Activated CD8-positive, alpha-beta memory T cell treated with anti-CD3 and anti-CD28 coated beads, Interleukin-2, amount 10 ng/mL, durations not matched to agents 7 days and 5 days (primary cell): ENCODE measurements at places on chromosomes 7 and 10. TPM values are rescaled to one million over a fixed set of nuclear protein-coding genes. Genes with fewer than 3 reads are reported as not detected.
A peak's percentile ranks its signal among the peaks of the same experiment; 100 is the strongest.

Gene CRPPA
- 1.1 TPM for total RNA-seq

Gene SLC16A12
- not detected for total RNA-seq

- DNase-seq: no peak
Measured at GRCh38 chr7:76261931-76262330, 40.5 kb upstream of the HSPB1 start.

Gene PLEKHS1
- total RNA-seq: 0.07 TPM

Gene MAP3K8
- 54.5 TPM for total RNA-seq

DNA sequence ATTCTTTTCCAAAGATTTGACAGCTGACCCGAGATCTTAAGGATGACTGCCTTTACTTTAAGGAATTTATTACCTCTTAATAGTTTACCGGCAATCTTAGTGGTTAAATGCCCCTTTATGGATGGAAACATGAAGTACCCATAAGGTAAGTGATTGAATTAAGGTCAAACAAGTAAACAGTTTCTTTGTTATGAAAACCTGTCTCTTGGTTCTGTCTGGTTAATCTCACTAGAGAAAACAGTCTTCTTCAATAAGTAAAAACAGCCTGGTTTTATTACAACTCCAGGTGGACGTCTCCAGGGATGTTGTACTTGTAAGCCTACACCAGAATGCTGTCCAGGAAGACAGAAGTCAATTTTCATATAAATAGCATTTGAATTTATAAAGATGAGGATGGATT is 161.8 kb upstream of the MTPN start:
- no peak for DNase-seq

Gene MALRD1
- not detected for total RNA-seq

- no peak for DNase-seq
Measured at GRCh38 chr10:72414642-72415041, 59.9 kb upstream of the DNAJB12 start.

Gene AMPH
- total RNA-seq: not detected

GRCh38 chr10:74669210-74669609 is 157.2 kb upstream of the KAT6B start:
- DNase-seq: no peak

DNA sequence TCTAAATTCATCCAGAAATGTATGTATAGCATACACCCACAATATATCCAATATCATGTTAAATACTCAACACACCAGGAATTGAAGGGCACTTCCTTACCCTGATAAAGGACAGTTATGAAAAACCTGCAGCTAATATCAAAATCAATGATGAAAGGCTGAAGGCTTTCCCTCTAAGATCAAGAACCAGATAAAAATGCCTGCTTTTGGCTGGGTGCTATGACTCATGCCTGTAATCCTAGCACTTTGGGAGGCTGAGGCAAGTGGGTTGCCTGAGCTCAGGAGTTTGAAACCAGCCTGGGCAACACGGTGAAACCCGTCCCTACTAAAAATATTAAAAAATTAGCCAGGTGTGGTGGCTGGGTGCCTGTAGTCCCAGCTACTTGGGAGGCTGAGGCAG is 21.6 kb upstream of the UPP1 start:
- no peak for DNase-seq

- DNase-seq: no peak
Measured at GRCh38 chr7:42125321-42125720, 111.7 kb downstream of the GLI3 start.

Gene TMEM120A
- 25.4 TPM for total RNA-seq

GRCh38 chr7:98322331-98323270 is 41.1 kb downstream of the BRI3 start:
- no peak for DNase-seq

- DNase-seq: no peak
Measured at GRCh38 chr7:157318015-157318706, 18.6 kb upstream of the DNAJB6 start.

- no peak for DNase-seq
Measured at GRCh38 chr10:60155099-60155877, 234.4 kb downstream of the ANK3 start.

- DNase-seq: no peak
Measured at GRCh38 chr7:42186151-42186550, 50.9 kb downstream of the GLI3 start.

Gene ANKRD30A
- total RNA-seq: not detected

Gene CPA4
- not detected for total RNA-seq

- DNase-seq: no peak
Measured at GRCh38 chr10:96673318-96674099, 46.8 kb downstream of the PIK3AP1 start.

Gene APBB1IP
- 73.2 TPM for total RNA-seq

Gene HOXA10
- total RNA-seq: not detected

- no peak for DNase-seq
Measured at GRCh38 chr10:89867964-89868363, 166.6 kb downstream of the KIF20B start.

Gene SLC35G1
- total RNA-seq: 6.1 TPM

Gene CALML5
- total RNA-seq: not detected

- DNase-seq: no peak
Measured at GRCh38 chr7:40566879-40567278, 432.1 kb downstream of the SUGCT start.

Gene HOXA3
- not detected for total RNA-seq

- no peak for DNase-seq
Measured at GRCh38 chr10:98086837-98087708, 47.4 kb upstream of the R3HCC1L start.

GRCh38 chr10:1117651-1118050 is 61.5 kb downstream of the WDR37 start:
- peak; percentile 38 for DNase-seq

GRCh38 chr10:78781251-78781913 is 287.4 kb upstream of the ZMIZ1 start:
- DNase-seq: no peak

Gene TRIM50
- not detected for total RNA-seq

Gene LIPF
- total RNA-seq: not detected

- no peak for DNase-seq
Measured at GRCh38 chr10:60572511-60573194, 183.0 kb upstream of the ANK3 start.

DNA sequence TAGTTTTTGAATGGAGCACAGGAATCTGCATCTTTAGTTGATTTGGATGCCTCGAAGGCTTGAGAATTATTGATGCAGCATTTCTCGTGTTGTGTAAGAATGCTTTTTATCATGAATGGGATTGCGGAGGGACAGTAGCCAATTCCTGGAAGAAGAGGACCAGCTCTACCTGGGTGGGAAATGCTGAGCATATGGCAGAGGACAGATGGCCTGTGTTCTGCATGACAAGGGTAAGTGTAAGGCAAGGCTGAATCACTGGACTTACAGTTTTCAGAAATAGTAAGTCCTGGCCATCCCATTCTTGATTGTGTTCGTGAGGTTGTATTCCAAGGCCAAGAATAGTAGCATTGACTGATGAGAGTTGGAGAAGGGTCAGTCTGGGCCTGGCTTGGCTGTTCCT is 15.9 kb downstream of the RP9 start:
- no peak for DNase-seq

Gene HMX2
- total RNA-seq: not detected

DNA sequence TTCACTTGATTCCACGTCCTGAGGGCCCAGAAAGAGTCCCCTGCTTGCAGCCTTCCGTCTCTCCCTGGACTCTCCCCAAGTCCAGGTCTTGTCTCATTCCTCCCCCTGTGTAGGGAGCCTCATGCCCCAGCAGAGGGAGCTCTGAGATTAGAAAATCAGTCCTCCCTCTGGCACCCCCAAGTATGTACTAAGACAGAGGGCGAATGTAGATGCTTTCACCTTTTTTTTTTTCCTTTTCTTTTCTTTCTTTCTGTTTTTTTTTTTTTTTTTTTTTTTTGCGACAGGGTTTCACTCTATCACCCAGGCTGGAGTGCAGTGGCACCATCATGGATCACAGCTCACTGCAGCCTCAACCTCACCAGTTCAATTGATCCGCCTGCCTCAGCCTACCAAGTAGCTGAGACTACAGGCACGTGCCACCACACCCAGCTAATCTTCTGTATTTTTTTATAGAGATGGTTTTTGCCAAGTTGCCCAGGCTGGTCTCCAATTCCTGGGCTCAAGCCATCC is 10.3 kb downstream of the SFXN3 start:
- DNase-seq: peak; percentile 87

Gene GJD4
- total RNA-seq: not detected

Gene GPRIN2
- total RNA-seq: not detected

DNA sequence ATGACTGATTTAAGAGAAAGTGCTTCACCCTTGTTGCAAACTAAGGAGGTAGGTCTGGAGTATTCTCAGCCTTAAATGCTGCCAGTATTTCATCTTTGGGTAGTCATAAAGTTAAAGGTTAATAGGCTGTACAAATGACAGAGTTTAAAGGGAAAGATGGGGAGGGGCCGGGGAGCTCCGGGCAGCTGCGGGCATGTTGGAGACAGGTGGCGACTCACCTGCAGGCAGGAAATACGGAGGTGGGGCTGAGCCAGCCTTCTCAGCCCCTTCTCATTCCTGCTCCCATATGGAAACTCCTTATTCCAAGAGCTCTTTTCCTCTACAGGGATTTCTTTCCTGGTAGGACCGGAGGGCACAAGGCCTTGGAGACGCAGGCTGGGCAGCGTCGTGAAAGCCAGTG is 31.8 kb upstream of the HMX3 start:
- DNase-seq: no peak

Gene WDR11
- total RNA-seq: 44.1 TPM

- no peak for DNase-seq
Measured at GRCh38 chr7:44144426-44144967, 3.4 kb upstream of the MYL7 start.

DNA sequence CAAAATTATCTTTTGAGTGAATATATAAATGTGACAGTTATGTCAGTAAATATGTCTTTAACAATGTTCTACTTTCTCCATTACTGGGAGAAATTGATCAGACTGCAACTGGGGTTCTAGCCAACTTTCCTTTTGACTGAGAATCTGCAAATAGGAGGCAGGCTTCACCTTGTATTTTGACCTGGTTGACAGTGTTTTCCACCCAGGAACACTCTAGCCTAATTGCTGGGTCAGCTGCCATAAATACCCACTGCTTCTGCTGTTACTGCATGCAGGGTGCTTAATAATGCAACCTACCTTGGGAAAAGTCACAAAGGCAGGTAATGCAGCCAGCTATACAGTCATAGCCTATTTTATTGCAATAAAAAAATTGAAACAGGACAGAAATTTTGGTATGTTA is 319.0 kb downstream of the DGKB start:
- no peak for DNase-seq

Gene SNCG
- total RNA-seq: not detected

DNA sequence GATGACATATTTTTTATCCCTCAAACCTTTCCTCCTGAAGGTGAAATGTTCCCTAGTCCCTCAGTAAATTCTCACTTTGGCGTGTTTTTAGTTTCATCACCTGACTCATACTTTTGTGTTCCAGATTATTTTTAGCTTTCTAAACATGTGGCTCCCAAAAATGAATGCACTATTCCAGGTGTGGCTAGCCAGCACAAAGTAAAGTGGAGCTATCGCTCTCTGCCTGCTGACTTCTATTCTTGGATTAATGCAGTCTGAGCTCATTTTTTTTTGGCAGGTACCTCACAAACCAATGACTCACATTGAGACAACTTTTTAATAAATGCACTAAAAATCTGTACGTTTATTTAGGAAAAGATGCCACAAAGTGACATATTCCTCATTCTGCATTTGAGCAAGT is 58.8 kb upstream of the LANCL2 start:
- DNase-seq: no peak

- DNase-seq: no peak
Measured at GRCh38 chr10:123153486-123154091, 613 bp upstream of the BUB3 start.

GRCh38 chr7:33556472-33556871 is 348.9 kb upstream of the BMPER start:
- no peak for DNase-seq

DNA sequence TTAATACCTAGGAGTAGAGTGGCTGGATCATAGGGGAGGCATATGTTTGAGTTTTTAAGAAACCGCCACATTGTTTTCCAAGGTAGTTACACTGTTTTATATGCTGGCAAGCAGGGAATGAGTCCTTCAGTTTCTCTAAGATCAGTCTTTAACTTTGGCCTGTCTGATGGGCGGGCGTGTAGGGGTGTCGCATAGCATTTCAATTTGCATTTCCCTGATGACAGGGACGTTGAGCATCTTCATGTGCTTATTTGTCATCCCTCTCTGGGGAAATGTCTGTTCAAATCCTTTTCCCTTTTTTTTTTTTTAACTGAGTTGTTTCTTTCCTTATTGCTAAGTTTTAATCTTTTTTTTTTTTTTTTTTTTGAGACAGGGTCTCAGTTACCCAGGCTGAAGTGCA is 9.8 kb downstream of the MTG1 start:
- no peak for DNase-seq

- peak; percentile 1 for DNase-seq
Measured at GRCh38 chr10:49276596-49276995, 22.4 kb upstream of the C10orf71 start.

Gene GIMAP6
- total RNA-seq: 54.6 TPM

Gene SORBS1
- total RNA-seq: 0.89 TPM

DNA sequence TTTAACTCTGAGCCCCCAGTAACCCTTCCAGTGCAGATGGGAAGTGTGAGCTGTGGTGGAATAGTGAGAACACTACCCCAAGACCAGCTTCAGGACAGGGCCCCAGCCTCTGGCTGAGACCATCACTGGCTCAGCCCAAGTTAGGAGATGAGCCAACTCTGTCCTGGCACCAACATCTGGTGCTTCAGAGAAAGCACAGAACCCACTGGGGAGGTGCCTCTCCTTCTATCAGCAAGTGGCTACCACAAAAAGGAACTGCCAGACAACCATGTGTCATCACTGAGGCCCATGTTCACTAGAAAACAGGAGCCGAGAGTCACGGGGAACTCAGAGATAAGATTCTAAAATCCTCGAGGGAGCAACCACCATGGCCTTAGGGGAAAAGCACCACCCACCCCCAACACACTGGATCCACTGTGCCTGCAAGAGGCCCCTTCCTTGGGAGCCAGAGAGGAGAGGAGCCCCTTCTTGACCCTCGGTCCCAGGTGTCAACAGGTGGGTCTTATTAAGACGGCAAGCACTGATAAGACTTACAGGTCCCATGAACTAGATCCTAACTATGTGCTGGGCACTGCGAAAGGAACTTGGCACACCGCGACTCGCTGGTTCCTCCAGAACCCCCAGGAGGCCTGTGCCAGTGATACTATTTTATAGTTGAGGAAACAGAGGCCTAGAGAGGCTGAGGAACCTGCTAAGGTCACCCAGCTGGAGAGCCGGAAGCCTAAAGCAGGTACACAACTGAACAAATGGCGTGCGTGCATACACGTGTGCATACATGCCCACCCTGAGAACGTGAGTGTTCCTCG is 102.7 kb downstream of the FAM53B start:
- DNase-seq: peak; percentile 56

Gene MYOZ1
- total RNA-seq: not detected

Gene MMD2
- total RNA-seq: not detected

DNA sequence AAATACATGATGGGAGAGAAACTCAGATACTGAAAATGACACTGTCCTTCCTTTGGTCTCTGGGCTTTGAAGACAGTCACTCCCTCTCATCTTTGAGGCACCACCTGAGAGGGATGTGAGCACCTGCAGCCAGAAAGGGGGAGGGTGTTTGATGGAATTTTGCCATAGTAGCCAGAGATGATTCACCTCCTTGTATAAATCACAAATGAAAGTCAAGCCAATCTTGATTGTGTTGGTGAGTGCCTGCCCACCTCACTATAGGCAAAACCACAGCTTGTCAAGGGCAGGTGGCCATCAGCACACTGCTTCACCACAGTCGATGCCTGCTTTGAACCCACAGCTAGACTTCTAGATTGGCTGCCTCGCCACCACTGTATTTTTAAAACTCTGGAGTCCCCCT is 48.2 kb downstream of the PON1 start:
- DNase-seq: no peak
